ENCODE measurements at places on chromosomes 12 and 14.

- DNase-seq: no peak
Observed at GRCh38 chr12:56299308-56299852, 750 bp downstream of the CS start.

DNA sequence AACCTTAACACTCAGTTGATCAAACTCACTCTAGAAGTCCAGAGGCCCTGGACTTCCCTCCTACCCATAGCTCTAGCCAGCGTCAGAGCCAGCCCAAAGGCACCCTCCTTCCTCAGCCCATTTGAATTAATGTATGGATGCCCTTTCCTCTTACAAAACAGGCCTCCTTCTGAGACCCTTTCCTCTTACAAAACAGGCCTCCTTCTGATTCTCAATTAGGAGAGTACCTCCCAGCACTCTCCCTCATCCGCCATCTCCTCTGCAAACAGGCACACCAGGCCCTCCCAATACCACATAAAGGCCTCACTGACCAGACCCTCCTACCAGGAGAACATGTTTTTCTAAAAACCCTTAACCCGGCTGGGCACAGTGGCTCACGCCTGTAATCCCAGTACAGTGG, 65.7 kb downstream of the MOK start:
- no peak for DNase-seq

GRCh38 chr12:75714462-75715322, 203.3 kb upstream of the KRR1 start:
- peak; percentile 40 for DNase-seq

DNA sequence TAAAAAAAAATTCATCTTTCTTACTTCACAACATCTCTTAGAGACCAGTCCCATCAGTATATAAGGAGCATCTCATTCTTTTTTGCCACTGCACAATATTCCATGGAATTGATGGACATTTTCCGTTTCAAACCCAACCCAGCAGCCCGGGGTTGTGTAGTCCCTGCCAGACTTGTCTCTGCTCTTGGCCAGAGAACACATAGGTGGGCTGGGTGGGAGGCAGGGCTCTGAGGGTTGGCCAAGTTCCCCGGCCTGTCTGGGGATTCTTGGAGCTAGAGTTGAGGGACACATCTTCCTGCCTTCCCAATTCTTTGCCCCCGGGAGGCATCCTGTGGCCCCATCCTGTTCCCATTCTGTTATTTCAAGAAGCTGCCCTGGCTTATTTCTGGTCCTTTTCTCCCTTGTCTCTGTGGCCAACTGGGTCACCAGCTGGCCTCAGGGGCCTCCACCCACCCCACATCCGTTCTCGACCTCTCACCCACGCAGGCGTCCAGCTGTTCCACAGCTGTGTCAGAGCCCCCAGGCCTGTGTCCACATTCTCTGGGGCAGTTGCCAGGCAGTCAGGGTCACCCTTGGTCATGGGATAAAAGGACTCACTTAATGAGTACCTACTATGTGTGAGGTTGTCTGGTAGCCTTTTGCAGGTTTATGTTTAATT, 52.0 kb upstream of the CCDC63 start:
- DNase-seq: no peak

GRCh38 chr12:18151036-18151435, 61.0 kb upstream of the RERGL start:
- no peak for DNase-seq

DNA sequence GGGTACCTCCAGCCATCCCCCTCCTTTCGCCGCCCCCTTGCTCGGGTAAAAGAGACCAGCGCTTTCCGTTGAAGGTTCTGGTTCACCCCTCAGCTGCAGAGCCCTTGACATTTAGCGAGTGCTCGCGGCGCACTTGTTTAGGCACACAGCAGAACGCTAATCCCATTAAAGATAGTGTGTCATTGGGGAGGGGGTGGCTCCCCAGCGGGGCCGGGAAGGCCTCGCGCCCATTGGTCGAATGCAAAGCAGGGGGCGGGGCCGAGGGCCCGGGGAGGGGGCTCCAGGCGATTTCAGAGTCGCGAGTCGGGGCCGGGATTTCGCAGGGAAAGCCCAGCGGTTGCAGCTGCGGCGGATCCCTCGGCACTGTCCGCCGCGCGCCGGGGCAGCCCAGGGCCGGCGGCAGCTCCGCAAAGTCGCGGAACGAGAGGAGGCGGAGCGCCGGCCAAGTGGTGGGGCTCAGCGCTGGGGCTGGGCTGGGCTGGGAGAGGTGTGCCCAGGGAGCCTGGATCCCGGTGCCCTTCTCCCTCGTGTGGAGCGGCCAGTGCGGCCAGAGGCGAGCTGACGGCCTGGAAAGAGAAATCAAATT, 122.9 kb downstream of the TSPAN9 start:
- peak; percentile 59 for DNase-seq

DNA sequence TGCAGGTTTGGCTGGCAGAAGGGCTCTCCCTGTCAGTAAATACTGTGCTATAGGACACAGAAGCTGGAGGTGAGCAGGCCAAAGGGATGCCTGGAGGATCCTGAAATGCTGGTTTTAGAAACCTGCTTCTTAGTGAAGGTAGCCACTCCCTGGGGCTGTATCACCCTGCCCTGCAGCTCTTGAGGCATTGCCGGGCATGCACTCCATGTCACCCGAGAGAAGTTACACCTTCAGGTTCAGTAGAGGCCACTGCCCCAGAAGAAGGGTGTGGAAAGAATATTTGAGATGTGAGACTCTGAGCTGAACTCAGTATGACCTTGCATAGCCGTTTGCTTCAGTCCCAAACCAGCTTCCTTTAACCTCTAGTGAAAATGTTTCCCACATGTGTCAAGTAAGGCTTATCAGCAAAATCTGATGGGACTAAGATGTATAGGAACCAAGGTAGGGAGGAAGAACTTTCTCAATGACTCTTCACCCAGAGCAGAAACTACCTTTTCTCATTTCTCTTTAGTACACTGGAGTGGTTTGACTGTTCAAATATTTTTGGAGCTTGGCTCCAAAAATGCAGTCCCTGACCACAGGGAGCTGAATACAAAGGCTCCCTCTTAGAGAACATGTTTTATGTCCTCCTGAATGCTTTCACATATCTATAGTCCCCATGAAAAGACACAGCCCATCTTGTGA, 164.5 kb upstream of the DYRK2 start:
- DNase-seq: no peak

GRCh38 chr14:99187858-99188257, 84.1 kb downstream of the BCL11B start:
- DNase-seq: no peak

- DNase-seq: no peak
Observed at GRCh38 chr12:121792607-121793439, 665 bp downstream of the RHOF start.

- no peak for DNase-seq
Observed at GRCh38 chr14:68013326-68013725, 193.7 kb downstream of the RAD51B start.

GRCh38 chr12:75553836-75554555, 42.6 kb upstream of the KRR1 start:
- DNase-seq: peak; percentile 34

- DNase-seq: peak; percentile 77
Observed at GRCh38 chr14:62015945-62016344, 253.7 kb downstream of the SNAPC1 start.

- DNase-seq: peak; percentile 91
Observed at GRCh38 chr12:100675432-100675831, 101.9 kb downstream of the GAS2L3 start.

- DNase-seq: no peak
Observed at GRCh38 chr14:22395803-22396202, 193.2 kb downstream of the DAD1 start.

DNA sequence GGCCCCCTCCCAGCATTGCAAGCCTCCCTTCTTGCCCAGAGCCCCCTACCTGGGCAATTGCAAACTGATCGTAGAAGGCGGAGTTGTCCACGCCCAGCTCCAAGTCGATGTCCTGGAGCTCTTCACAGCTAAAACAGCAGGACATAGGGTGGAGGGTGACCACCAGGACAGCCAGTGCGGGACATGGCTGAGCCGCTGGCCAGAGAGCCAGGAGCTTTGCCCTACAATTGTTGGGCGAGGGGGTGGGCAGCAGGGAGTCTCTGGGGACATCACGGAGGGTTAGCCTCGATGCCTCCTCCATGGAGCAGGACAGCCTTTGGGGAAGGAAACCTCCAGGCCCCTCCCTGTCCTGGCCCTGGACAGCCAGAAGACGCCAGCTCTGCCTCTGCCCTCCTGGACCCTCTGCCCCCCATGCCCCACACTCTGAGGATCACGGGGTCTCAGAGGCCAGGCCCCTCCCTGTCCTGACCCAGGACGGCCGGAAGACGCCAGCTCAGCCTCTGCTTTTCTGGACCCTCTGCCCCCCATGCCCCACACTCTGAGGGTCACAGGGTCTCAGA, 9.4 kb downstream of the TMEM179 start:
- DNase-seq: no peak

- DNase-seq: no peak
Observed at GRCh38 chr14:92093320-92093719, 13.1 kb downstream of the ATXN3 start.

DNA sequence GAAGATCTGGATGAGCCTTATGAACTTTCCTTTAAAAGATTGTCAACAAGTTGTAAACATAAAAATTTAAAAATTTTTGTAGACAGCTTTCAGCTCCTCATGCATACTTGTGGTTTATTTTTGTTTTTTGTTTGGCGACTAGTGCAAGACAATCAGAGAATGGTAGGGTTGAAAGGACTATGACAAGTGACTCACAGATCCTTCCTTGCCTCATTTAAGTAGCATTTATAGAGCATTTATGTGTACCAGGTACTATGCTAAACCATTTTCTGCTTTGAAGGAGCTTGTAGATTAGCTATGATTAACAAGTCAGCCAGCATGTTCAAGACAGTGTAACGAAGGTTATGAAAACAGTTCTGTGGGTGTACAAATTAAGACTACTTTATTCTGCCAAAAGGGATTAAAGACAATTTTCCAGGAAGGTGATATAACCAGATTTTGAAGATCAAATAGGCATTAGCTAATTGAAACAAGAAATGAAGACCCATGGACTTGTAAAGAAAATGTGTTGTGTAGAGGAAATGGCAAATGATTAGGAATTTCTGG, 122.0 kb downstream of the PCNX1 start:
- DNase-seq: peak; percentile 22

DNA sequence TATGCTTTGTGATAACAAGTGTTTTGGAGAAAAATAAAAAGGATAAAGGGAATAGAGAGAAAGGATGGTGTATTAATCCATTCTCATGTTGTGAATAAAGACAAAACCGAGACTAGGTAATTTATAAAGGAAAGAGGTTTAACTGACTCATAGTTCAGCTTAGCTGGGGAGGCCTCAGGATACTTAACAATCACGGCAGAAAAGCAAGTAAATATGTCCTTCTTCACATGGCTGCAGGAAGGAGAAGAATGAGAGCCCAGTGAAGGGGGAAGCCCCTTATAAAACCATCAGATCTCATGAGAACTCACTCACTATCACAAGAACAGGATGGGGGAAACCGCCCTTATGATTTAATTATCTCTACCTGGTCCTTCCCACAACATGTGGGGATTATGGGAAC, 18.1 kb upstream of the C12orf42 start:
- no peak for DNase-seq

DNA sequence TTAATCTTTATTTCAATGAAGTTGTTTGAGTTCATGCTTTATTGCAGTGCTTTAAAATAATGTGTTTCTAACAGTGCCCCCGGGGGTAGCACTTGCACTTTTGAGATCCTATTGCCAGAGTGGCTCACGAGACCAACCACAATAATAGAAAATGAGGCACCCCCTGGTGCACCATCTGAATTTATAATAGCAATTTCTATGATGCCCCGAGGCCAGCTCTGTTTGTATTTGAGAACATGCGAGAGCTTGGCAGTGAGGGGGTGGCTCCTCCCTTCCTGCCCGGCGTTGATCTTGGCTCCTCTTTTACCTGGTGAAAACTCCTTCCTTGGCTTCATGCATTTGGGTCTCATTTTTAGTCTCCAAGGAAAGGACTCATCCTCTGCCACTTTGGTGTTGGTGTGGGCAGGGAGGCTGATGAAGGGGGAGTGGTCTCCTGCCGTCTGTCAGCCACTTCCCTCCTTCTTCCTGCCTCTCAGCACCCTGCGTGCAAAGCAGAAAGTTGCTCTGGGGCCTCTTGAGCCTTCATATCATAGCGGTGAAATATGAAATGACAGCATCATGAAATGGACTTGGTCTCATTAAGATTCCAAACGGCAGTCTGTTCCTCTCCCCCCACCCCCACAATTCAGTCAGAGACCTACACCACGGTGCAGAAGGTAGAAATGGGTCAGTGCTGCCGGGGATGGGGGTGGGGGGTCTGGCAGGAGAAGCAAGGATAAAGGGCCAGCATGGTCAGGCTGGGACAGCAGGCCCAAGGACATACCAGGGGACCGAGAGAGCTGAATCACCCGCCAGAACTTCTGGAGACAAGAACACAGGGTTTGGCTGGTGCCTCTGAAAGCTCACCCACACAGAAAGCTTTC, 17.7 kb upstream of the NRXN3 start:
- DNase-seq: no peak

GRCh38 chr12:113260127-113260526, 38.9 kb downstream of the TPCN1 start:
- DNase-seq: no peak

GRCh38 chr12:124075841-124076240, 102.8 kb downstream of the ZNF664 start:
- DNase-seq: no peak

GRCh38 chr14:55500219-55500701, 59.8 kb upstream of the TBPL2 start:
- DNase-seq: no peak

GRCh38 chr14:92415969-92416368, 93.0 kb downstream of the SLC24A4 start:
- no peak for DNase-seq

DNA sequence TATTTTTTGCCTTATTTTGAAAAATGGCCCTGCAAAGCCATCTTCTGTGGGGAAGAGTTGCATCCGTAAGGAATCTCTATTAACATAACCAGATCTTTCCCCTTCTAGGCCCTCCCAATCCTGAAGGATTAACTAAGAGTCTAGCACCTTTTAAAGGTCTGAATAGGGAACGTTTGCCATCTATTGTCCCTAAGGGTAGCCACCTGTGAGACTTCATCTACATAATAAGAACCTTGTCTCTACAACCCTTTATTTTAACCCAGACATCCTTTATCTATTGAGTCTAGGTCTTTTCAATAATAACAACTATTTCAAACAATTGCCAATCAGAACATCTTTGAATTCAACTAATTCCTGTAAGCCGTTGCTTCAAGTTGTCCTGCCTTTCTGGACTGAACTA, 4.4 kb downstream of the EDDM3B start:
- no peak for DNase-seq

DNA sequence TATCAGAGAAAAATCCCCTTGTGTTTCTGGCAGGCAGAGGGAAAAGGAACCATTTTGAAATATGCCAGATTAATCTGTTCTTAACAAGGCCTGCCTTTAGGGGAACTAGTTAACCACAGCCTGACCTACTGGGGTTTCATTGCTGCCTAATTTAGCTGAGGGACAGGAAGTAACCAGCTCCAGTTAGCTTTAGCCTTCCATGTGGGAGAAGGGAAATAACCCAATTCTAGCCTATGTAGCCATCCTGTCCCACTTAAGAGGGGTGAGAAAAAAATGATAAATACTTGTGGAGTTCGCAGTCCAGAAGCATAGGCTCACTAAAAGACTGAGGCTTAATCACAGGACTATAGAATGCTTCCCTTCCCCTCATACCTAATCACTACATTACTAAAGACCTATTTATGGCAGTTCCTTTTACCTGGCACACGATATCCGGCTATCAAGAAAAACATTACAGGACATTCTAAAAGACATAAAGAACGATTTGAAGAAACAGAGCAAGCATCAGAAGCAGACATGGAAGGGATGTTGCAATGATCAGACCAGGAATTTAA, 22.8 kb downstream of the COX8C start:
- DNase-seq: no peak

GRCh38 chr12:98895086-98895651, 250.1 kb downstream of the APAF1 start:
- DNase-seq: no peak

- DNase-seq: no peak
Observed at GRCh38 chr12:32284561-32284960, 114.8 kb upstream of the FGD4 start.

Measured in iris pigment epithelial cell (primary cell).